ENCODE measurements at places on chromosomes 4 and X.
A peak's percentile ranks its signal among the peaks of the same experiment; 100 is the strongest.

- peak overlapping the region; percentile 26 for H3K27ac ChIP-seq
- peaks cover 45% of the 10 kb centered on the region for H3K4me1 ChIP-seq
- H3K36me3 ChIP-seq, result no peaks in the 10 kb centered on the region
These were observed 734 bp upstream of the SH3TC1 start for GRCh38 chr4:8198206-8198905.

- peaks cover 20% of the 10 kb centered on the region for H3K4me1 ChIP-seq
- DNase-seq, result no peak
- peaks cover 2% of the 10 kb centered on the region for H3K27me3 ChIP-seq
- no peak overlapping the region for H3K4me3 ChIP-seq
- H3K27ac ChIP-seq, result no peak overlapping the region
- peaks cover 2% of the 10 kb centered on the region for H3K36me3 ChIP-seq
These were observed 56.6 kb upstream of the TNIP3 start for GRCh38 chr4:121220698-121221097.

GRCh38 chr4:75630174-75630936 lies at the start of gene CDKL2:
Gene CDKL2, minus strand, starts transcription at chr4:75630528. Its CDS starts 4,540 bp downstream, at chr4:75625988.
- peaks cover 19% of the 10 kb centered on the region for H3K4me1 ChIP-seq
- H3K36me3 ChIP-seq, result no peaks in the 10 kb centered on the region
- DNase-seq, result peak; percentile 88
- peak within 1 kb of the TSS; percentile 48 for H3K27ac ChIP-seq
- H3K4me3 ChIP-seq, result peak within 1 kb of the TSS; percentile 80

- peaks cover 29% of the 10 kb centered on the region for H3K27me3 ChIP-seq
- H3K4me1 ChIP-seq, result no peaks in the 10 kb centered on the region
- H3K27ac ChIP-seq, result no peak overlapping the region
These were observed 7.3 kb downstream of the NKX1-1 start for GRCh38 chr4:1398681-1399507.

- H3K36me3 ChIP-seq, result peaks cover 32% of the 10 kb centered on the region
- H3K4me1 ChIP-seq, result peaks cover 7% of the 10 kb centered on the region
- no peaks in the 10 kb centered on the region for H3K27me3 ChIP-seq
- H3K27ac ChIP-seq, result no peak overlapping the region
These were observed 71.1 kb downstream of the CLOCK start for GRCh38 chr4:55475394-55476243.
